ENCODE measurements at places on chromosomes 2 and 18.

GRCh38 chr2:54524226-54524991 is 68.3 kb downstream of the SPTBN1 start:
- peak; percentile 12 for DNase-seq

DNA sequence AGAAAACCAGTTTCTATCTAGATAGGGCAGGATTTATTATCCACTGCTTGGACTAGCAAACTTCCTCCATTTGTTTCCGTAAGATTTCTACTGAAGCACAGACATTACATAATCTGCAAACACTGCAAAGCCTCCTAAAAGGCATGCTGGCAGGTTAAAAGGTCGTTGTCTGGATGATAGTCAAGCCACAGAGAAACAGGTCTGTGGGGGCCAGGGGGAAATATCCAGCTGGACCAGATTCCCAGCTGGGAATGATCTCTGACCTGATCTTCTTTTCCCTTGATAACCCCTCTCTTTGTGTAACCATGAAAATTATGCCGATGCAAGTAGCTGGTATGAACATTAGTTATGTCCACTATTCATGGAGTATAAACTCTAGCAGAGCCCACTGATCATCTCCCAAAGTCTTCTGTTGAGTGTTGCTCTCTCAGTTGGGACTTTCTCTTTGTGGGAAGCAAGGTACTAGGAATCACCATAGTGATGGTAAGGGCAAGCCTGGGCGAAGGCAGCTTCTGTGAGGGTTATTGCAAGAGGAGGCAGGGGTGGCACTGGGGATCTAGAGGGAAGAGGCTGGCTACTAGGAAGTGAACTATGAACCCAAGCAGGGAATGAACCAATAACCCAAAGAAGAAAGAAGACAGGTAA is 61.3 kb downstream of the GDF7 start:
- DNase-seq: no peak

DNA sequence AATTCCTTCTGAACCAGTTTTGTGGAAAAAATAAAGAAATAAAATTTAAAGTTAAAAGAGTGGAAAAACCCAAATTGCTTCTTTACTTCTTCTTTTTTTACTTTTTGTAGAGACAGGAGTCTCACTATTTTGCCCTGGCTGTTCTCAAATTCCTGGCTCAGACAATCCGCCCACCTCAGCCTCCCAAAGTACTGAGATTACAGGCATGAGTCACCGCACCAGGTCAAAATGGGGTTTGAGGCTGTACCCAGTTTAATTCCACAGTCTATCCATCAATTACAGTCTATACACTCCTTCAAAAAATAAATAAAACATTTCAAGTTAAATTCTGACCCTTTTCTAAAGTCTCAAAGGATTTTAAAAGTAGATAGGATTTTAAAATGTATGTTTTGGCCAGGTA is 120.3 kb downstream of the FAM161A start:
- no peak for DNase-seq

- no peak for DNase-seq
Measured at GRCh38 chr2:33492399-33493134, 16.1 kb downstream of the RASGRP3 start.

DNA sequence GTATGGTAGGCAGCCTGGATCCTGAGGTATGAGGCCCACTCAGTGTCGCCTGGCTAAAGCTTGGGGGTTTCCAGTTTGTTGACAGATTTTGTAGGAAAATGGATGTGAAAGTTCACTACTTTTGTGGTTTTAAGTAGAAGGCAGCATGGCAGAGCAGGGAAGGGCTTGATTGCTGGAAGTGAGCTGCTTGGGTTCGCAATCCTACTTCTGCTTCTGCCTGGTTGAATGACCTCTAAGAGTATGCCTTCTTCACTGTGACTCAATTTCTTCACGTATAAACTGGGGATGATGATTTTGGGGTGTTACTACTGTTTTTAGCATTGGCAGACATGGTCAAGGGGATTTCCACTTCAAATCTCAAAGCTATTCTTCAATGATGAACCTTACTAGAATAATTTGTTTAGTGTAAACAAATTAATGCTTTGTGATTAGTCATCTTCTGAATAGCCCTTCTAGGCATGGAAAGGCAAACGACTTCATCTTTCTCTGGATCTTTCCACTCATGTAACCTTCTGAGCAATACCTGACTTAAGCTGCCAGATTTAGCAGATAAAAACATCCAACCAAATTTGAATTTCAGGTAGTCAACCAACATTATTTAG is 13.2 kb downstream of the BMP10 start:
- no peak for DNase-seq

- DNase-seq: no peak
Measured at GRCh38 chr2:167157523-167157922, 269.2 kb downstream of the XIRP2 start.

GRCh38 chr2:146917431-146918042 is 927.3 kb upstream of the ACVR2A start:
- no peak for DNase-seq

GRCh38 chr2:66699416-66699792 is 264.5 kb downstream of the MEIS1 start:
- DNase-seq: no peak

DNA sequence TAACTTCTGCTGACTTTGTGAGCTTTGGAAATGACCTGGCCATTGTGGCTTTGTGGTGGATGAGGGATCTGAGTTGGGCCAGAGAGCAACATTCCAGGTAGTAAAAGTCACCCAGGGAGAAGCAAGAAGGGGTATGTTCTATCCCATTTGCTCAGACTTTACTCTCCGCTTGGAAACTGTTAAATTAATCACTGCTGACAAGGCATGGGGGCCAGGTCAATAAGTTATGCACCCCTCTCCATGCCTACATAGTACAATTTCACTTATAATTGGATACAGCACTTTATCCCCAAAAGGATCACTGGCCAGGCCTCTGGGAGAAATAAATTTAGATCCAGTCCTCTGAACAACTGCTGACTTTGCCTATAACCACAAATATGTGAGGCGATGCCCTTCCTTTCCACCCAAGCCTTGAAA is 92.1 kb downstream of the RPRM start:
- no peak for DNase-seq

DNA sequence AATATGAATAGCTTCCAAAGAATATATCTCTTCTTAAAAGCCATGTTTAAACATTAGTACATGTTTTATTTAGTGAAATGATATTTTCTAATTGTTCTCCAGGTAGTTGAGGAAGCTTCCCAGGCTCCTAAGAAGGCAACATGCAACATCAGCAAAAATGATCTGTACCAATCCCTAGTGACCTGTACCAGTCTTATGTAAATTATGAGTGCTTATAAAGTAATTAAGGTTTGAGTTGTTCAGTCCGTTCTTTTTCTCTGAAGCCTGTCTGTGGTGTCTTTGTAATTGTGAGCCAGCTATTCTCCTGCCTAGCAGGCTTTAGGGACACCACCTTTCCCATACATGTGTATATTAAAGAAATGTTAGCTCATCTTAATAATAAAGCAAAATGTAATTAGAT is 98.2 kb downstream of the PKP4 start:
- no peak for DNase-seq

DNA sequence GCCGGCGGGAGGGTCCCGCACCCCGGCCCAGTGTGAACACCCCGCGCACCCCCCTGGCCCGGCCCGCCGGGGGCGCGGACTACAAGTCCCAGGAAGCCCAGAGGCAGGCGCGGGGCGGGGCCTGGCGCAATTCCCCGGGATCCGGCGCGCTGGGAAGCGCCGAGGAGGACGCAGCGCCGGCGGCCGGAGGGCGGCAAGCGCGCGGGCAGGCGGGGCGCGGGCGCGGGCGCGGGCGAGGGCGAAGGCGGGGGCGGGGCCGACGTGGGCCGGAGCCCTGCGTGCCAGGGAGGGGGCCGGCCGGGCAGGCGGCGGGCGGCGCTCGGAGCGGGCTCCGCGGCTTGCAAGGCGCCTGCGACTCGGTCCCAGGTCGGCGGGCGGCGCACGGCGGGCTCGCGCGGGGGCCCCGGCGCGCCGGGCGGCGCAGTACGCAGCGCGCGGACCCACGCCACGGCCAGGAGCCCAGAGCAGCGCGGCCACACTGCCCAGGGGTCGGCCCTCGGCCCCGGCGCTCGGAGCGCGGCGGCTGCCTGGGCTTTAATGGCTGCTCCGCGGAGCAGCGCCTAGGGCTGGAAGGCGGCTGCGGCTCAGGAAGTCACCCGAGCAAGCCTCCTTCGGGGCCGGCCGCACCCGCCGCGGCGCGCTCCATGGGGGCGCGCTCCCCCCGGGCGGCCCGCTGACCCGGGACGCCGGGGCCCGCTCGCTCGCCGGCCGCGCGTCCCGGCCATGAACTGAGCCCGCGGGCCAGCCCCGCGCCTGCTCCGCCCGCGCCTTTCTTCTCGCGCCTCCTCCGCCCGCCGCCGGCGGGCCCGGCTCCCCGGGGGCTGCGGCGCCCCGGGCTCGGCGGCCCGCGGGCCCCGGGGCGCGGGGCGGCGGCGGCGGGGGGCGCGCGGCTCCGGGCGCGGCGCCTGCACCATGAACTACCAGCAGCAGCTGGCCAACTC is at the start of gene AGAP1:
Gene AGAP1, plus strand, starts transcription at position 269 of the 941 bp plus-strand sequence.
- peak; percentile 39 for DNase-seq

- DNase-seq: no peak
Measured at GRCh38 chr2:46775722-46776121, 139.9 kb downstream of the MCFD2 start.

- no peak for DNase-seq
Measured at GRCh38 chr2:152646775-152647174, 70.5 kb downstream of the PRPF40A start.

DNA sequence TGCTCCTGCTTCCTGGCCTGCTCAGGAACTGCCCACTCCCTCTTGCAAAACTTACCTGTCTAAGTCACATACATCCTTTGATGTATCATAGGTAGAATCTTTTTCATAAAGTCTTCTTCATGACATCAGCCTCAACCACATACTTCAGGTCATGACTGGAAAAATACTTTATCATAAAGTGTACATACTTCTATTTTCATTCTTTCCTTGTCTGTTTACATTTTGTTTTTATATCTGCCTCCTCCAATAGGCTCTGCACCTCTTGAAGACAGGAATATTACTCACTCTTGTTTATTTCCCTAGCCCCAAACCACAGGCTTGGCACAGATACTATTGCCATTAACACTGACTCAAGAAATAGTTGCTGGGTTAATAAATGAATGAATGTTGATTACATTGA is 43.6 kb upstream of the ZNF804A start:
- no peak for DNase-seq

GRCh38 chr2:206085742-206086445 is at the start of gene INO80D:
Gene INO80D (minus strand): TSS chr2:206086174. CDS start chr2:206063016, 23,158 bp downstream.
- peak; percentile 79 for DNase-seq

- no peak for DNase-seq
Measured at GRCh38 chr18:47689371-47689770, 241.1 kb downstream of the SMAD2 start.

- DNase-seq: peak; percentile 54
Measured at GRCh38 chr2:239381709-239382134, 19.1 kb downstream of the HDAC4 start.

DNA sequence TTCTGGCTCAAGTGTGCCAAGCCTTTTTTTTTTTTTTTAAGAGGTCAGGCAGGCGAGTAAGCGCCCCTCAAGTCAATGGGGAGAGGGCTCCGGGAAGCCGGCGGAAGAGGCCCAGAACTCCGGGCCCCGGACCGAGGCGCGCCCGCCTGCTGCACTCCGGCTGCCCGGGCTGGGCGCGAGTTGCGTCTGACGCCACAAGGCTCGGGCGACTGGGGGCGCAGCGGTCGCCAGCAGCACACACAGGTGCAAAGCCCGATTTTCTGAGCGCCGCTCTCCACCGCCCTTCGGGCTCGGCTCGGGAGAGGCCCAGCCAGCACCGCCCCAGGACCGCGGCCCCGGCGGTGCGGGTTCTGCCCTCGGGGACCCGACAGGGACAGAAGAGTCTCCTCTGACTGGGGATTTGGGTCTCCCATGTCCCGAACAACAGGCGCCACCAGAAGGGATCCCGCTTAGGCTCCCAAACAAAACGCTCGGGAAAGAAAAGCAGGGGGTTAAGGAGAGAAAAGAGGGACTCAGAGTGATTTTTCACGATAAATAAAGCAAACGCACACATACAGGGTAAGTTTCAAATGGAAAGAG is 787 bp downstream of the ERBB4 start:
- DNase-seq: peak; percentile 1

DNA sequence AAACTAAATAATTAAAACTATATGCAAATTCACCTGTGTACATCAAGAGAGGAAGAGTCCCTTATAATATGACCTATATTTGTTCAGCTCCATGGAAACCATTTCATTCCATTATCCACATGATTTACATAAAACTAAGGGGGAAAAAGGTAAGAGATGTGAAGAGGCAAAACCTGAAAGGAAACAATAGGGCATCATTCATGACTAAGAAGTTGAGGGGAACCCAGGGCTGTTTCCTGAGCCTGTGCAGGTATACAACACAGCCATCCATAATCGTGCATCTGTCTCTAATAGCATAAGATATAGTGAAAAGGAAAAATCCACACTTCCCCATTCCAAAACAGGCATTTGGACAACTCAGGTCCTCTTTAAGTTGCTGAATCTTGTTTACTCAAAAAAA is 151.3 kb downstream of the NR4A2 start:
- DNase-seq: no peak
